ENCODE measurements at places on chromosomes 1 and 21.

GRCh38 chr1:103517380-103518047 is 8.0 kb upstream of the RNPC3 start:
- no peak for DNase-seq

DNA sequence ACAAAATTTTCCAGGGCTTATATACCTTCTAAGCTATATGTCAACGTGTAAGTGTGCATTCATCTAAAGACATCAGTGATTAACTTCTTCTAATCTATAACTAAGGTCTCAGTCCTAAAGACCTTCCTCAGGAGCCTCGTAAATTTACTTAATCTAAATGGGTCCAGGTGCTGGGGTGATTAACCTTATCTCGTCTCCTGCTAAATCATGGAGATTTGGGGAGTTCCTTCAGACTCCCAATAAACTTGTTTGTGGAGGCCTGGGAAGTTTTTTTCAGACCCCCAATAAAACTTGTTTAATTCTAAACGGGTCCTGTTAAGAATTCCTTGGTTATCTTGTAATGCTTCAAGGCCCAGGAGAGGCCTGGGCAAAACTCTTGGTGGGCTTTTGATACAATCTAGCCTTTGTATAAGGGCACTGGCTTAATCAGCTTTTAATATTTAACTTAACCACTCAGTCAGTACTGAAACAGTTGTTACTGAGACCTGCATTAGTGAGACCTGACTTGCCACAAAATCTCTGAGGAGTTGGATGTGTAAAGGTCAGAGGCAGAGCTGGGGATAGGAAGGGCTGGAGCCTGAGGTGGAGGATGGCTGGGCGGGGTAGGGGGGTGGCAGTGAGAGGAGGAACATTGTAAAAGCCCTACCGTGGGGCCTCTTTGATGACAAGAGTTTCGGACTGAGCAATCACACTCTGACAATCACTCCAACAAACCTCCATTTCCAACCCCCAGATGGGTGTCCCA is 6.2 kb upstream of the HMGCS2 start:
- no peak for DNase-seq

DNA sequence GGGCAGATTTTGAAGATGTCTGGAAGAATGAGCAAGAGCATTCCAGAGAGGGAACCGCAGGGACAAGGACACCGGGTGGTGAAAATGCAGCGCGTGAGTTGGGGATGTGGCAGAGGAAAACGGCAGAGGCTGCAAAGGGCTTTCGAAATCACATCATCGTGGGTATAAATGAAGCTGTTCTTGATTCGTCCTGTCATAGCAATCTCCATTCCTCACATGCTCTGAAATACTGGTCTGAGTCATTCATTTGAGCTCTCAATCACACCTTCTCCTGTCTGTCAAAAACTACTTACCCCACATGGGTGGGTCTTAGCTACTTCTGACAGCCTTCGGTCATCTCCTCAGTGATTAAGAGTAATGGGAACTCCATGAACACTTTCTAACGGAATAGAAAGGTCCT is 81.5 kb downstream of the ERG start:
- no peak for DNase-seq

- no peak for DNase-seq
Observed at GRCh38 chr1:30665216-30666010, 58.0 kb downstream of the MATN1 start.
